ENCODE measurements at places on chromosomes 5 and 9. TPM values are rescaled to one million over a fixed set of nuclear protein-coding genes. Genes with fewer than 3 reads are reported as not detected.

The SLC28A3 gene
- under 0.01 TPM for total RNA-seq

The C6 gene
- total RNA-seq: not detected

The AK8 gene
- total RNA-seq: 0.49 TPM

The ZNF300 gene
- 4.1 TPM for total RNA-seq

The BTNL8 gene
- not detected for total RNA-seq

The PDZD2 gene
- total RNA-seq: 3.8 TPM

Measured in mesangial cell (primary cell).